ENCODE measurements at places on chromosomes 6 and 20. TPM values are rescaled to one million over a fixed set of nuclear protein-coding genes. Genes with fewer than 3 reads are reported as not detected.

The ID4 gene
- polyA plus RNA-seq, result 23.5 TPM

The CDH4 gene
- polyA plus RNA-seq, result 0.05 TPM

The ZSCAN26 gene
- 3.6 TPM for polyA plus RNA-seq

The SLC16A10 gene
- 0.41 TPM for polyA plus RNA-seq

The ACTL10 gene
- polyA plus RNA-seq, result 2.8 TPM

The SRSF12 gene
- 0.41 TPM for polyA plus RNA-seq

The BTN3A1 gene
- 6.2 TPM for polyA plus RNA-seq

The SLC22A7 gene
- not detected for polyA plus RNA-seq

The GJA10 gene
- not detected for polyA plus RNA-seq

The OR12D3 gene
- not detected for polyA plus RNA-seq

The PDYN gene
- polyA plus RNA-seq, result not detected

The SAMHD1 gene
- polyA plus RNA-seq, result 29.2 TPM

The KIAA0408 gene
- 1.3 TPM for polyA plus RNA-seq

The RAD21L1 gene
- not detected for polyA plus RNA-seq

The TGM6 gene
- 0.05 TPM for polyA plus RNA-seq

The CDSN gene
- 0.20 TPM for polyA plus RNA-seq

The SLC32A1 gene
- not detected for polyA plus RNA-seq

The KCNK5 gene
- polyA plus RNA-seq, result 2.5 TPM

The OPRL1 gene
- 0.14 TPM for polyA plus RNA-seq

The TRIM10 gene
- polyA plus RNA-seq, result not detected

The BACH2 gene
- 0.24 TPM for polyA plus RNA-seq

The NKAIN2 gene
- polyA plus RNA-seq, result not detected

The LTA gene
- polyA plus RNA-seq, result 0.10 TPM

The ASIP gene
- polyA plus RNA-seq, result not detected

Measured in esophagus (tissue), 2 donors.